ENCODE measurements at places on chromosomes 3 and 15. TPM values are rescaled to one million over a fixed set of nuclear protein-coding genes. Genes with fewer than 3 reads are reported as not detected.

DNA sequence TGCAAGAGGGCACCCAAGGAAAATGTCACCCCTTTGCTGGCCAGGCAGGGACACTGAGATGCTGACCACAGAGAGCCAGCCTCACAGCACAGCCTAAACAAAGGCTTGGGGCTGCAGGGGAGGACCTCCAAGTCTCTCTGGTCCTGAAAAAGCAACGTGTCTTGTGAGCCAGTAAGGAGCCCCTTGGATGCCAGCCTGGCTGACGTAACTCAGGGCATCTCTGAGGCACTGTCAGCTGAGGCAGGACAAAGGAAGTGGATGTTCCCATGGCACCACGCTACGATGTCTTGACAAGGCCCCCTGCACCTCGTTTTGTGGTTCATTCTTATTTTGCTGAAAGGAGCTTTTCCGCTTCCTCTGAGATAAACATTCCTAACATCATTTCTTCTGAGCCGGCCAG is 160.7 kb downstream of the OR4M2 start:
- no peaks in the 10 kb centered on the region for H3K27me3 ChIP-seq
- peaks cover 13% of the 10 kb centered on the region for H3K4me1 ChIP-seq
- peak overlapping the region; percentile 12 for H3K4me3 ChIP-seq
- DNase-seq, result peak; percentile 30

DNA sequence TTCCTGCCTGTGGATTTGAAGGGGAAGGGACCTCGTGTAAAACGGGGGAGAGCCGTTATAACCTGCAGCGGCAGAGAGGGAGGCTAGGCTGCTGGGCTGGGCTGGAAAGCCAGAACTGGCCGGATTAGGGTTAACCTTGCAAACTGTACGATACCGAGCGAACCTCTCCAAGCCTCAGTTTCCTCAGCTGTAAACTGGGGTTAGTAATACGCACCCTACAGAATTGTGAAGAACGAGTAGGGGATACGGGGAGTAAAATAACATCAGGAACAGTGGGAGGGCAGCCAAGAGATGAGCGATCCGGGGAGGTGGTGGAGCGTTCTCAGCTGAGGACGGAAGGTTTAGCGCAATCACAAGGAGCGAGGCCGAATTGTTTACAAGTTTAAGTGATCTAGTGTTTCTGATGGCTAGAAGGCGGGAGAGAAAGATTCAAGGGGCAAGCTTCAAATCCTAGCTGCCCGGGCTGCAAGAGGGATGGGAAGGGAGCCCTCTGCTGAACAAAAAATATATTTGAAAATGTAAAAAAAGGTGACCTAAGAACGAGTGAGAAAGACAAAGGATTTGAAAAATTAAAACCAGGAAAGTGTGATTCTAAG is 768 bp upstream of the SEMA5B start:
- H3K36me3 ChIP-seq, result no peaks in the 10 kb centered on the region
- H3K27me3 ChIP-seq, result peaks cover 79% of the 10 kb centered on the region
- peaks cover 22% of the 10 kb centered on the region for H3K4me1 ChIP-seq
- H3K27ac ChIP-seq, result no peak overlapping the region
- DNase-seq, result peak; percentile 15

DNA sequence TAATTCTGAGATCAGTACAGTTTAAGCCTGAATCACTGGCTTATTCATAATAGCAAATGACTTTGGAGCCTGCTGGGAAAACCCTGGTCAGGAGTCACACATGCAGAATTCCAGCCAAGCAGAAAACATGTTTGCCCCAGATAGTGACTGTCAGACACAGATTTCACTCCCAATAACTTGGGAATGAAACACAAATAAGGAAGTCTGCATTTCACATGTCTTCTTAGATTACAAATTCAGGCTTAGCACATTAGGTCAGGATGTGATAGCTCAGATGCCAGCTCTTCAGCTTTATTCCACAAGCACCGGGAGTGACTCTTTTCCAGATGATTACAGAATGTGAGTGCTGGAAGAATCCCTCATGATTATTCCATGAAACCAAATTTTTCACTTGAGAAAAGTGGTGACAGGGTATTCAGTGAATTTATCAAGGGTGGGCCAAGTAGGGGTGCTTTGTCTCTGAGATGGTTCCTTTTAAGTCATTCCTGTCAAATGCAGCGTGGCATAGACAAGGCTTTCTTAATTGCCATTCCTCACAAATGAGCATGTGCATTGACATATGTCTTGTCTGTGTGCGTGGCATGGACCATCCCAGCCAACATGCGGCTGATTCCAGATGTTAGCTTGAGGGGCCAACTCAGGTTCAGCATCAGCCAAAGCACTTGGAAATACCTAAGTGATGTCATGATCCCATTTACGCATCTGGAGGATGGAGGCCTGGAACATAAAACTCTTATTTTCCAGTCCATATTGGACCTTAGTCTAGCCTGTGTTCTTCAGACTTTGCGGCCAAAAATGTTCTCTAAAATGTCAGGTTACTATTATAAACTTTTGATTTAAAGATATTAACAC is 191.0 kb downstream of the EPHB1 start:
- no peaks in the 10 kb centered on the region for H3K36me3 ChIP-seq
- no peaks in the 10 kb centered on the region for H3K27me3 ChIP-seq
- H3K4me1 ChIP-seq, result no peaks in the 10 kb centered on the region
- H3K4me3 ChIP-seq, result no peak overlapping the region
- H3K27ac ChIP-seq, result no peak overlapping the region

DNA sequence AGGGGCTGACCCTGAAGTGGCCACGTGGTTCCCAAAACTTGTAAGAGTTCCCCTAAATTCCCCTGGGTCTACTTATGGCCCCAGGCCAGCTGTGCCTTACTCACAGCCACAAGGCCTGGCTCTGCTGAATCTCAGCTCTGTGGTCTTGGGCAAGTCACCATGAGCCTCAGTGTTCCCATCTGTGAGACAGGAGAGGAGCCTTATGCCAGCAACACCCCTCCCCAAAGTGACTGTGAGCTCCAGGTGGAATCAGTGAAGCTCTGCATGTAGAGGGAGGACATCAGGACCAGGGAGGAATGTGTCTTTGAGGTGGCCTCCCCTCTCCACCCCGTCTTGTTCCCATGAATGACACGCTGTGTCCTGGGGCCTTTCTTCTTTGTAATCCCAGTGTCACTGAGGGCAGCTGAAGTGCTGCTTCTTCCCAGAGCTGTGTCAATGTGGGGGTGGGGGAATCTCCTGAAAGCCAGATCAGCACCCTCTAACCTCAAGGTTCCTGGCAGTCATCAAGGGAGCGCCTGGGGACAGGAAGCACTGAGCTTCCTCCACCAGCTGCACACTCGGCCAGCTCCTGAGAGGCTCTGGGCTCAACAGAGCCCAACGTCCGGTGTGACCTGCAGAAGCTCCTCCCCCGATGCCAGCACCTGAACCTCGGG is 258.9 kb downstream of the UACA start:
- no peaks in the 10 kb centered on the region for H3K36me3 ChIP-seq
- peak; percentile 96 for DNase-seq
- H3K4me1 ChIP-seq, result peaks cover 67% of the 10 kb centered on the region
- H3K27me3 ChIP-seq, result peaks cover 2% of the 10 kb centered on the region

DNA sequence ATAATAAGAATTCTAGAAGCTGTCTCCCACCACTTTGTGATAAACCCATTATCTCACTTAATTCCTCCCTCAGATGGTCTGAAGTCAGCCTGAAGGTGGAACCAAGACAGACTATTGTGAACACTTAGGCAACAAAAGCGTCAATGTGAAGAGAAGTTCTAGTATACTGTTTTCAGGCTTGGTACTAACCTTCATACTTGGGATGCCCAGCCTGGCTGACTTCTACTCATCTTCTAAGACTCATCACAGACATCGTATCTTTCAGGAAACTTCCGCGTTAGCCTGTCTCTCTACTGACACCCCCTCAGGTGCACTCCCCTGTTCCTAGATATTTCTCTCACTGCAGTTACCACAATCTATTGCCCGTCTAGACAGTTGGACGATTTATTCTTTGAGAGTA is 201.2 kb downstream of the SATB1 start:
- no peaks in the 10 kb centered on the region for H3K27me3 ChIP-seq
- H3K27ac ChIP-seq, result no peak overlapping the region
- H3K4me1 ChIP-seq, result peaks cover 13% of the 10 kb centered on the region
- no peaks in the 10 kb centered on the region for H3K36me3 ChIP-seq
- no peak overlapping the region for H3K4me3 ChIP-seq

- H3K27ac ChIP-seq, result no peak overlapping the region
- no peak overlapping the region for H3K4me3 ChIP-seq
- H3K36me3 ChIP-seq, result no peaks in the 10 kb centered on the region
- DNase-seq, result no peak
- peaks cover 7% of the 10 kb centered on the region for H3K4me1 ChIP-seq
Measured at GRCh38 chr3:157063469-157063868, 96.5 kb downstream of the CCNL1 start.

- no peaks in the 10 kb centered on the region for H3K27me3 ChIP-seq
- peaks cover 72% of the 10 kb centered on the region for H3K4me1 ChIP-seq
- H3K4me3 ChIP-seq, result no peak overlapping the region
- no peak for DNase-seq
- no peaks in the 10 kb centered on the region for H3K36me3 ChIP-seq
Measured at GRCh38 chr15:25797511-25797935, 65.6 kb downstream of the ATP10A start.

- peaks cover 78% of the 10 kb centered on the region for H3K36me3 ChIP-seq
- no peaks in the 10 kb centered on the region for H3K27me3 ChIP-seq
- no peak overlapping the region for H3K4me3 ChIP-seq
- DNase-seq, result no peak
Measured at GRCh38 chr3:129558772-129559564, 16.0 kb downstream of the H1-8 start.

DNA sequence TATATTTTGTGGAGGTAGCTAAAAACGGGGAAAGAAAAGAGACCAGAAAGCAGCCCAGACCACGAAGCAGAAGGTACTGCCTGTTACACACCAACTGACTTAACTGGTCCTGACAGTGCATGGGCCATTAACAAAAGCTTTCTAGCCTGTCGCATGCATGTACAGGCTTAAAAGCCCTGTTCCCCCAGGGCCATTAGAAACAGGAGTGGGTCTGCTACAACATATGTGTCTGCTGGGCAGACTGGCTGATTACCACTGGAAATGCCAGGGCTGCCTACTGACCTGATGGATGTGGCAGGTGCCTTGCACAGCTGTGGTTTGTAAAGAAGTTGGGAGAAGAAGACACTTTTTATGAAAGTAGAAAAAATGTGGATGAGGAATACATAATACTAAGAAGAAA is 137.4 kb downstream of the GAP43 start:
- H3K27ac ChIP-seq, result no peak overlapping the region
- H3K36me3 ChIP-seq, result no peaks in the 10 kb centered on the region
- no peaks in the 10 kb centered on the region for H3K27me3 ChIP-seq

DNA sequence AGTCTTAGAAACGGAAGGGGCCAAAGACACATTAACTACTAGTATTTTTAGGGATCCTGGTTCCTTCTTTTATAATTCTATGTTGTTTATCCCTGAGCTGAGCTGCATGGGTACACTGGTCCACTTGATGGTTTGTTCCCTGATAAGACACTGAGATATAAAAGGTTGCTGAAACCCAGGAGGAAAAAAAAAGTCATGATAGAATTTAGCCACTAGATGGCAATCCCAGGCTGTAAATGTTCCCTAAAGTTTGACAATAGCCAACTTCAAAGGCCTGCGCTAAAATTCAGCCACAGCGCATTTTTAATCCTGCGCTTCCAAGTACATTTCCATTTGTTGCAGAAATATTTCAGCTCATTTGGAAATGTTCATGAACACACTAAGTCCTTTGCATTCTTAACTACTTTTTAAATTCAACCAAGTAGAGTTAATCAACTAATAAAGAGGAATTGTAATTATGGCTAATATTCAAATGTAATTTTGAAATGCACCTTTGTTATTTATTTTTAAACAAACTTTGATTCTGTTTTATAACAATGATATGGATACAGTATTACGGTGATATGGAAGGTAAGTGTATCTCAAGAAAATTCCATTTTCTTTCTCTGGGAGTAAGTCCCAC is 249.3 kb upstream of the FEZF2 start:
- no peaks in the 10 kb centered on the region for H3K4me1 ChIP-seq
- no peaks in the 10 kb centered on the region for H3K27me3 ChIP-seq
- H3K27ac ChIP-seq, result no peak overlapping the region
- no peak for DNase-seq
- H3K4me3 ChIP-seq, result no peak overlapping the region
- no peaks in the 10 kb centered on the region for H3K36me3 ChIP-seq

GRCh38 chr3:33202711-33203457 is 15.7 kb downstream of the SUSD5 start:
- no peaks in the 10 kb centered on the region for H3K36me3 ChIP-seq
- no peak overlapping the region for H3K4me3 ChIP-seq
- H3K27me3 ChIP-seq, result no peaks in the 10 kb centered on the region
- no peaks in the 10 kb centered on the region for H3K4me1 ChIP-seq
- no peak for DNase-seq
- H3K27ac ChIP-seq, result no peak overlapping the region

GRCh38 chr15:75672646-75673425 is 25.1 kb downstream of the SNX33 start:
- no peak overlapping the region for H3K4me3 ChIP-seq
- H3K27ac ChIP-seq, result no peak overlapping the region
- DNase-seq, result no peak
- H3K36me3 ChIP-seq, result no peaks in the 10 kb centered on the region

The RTP3 gene
- polyA plus RNA-seq, result not detected

The OIP5 gene
- 0.22 TPM for polyA plus RNA-seq

The GNAT1 gene
- not detected for polyA plus RNA-seq

The RPL22L1 gene
- polyA plus RNA-seq, result 63.8 TPM
